ENCODE measurements at places on chromosomes 6 and 20.

DNA sequence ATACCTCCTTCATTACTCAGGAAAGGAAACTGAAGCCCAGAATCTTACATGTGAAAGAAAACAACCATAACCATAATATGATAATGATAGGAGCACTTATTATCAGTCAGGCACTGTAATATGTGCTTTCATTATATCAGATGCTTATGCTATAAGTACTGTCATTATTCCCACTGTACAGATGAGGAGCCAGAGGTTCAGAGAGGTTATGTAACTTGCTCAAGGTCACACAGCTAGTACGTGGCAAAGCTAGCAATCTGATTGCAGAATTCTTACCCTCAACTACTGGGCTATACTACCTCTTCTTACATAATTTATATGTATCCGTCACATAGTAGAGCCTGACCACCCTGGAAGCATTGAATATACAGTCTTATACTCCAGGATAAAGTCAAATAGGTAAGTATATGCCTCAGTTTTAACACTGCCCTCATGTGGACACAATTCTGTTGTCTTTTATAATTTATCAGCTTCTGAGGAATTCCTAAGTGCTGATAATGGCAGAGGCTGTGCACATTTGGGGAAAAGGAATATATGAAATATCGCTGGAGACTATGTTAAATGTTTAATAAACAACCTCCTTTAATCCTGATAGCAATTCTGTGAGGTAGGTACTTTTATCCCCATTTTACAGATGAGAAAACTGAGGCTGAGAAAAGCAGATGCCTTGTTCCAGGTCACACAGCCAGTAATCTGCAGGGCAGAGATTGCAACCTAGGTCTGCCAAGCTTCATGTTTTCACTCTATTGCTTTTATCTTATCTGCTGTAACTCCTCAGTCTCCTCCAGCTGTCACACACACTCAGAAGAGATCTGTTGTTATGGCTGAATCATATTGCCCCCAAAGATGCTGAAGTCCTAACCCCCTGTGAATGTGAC, 13.4 kb downstream of the BCAS1 start:
- DNase-seq: no peak

GRCh38 chr6:123904228-123904627, 100.6 kb downstream of the NKAIN2 start:
- no peak for DNase-seq

- no peak for DNase-seq
Measured at GRCh38 chr20:20791664-20792568, 79.5 kb upstream of the RALGAPA2 start.

GRCh38 chr6:130933712-130934200, 106.5 kb downstream of the SMLR1 start:
- no peak for DNase-seq

DNA sequence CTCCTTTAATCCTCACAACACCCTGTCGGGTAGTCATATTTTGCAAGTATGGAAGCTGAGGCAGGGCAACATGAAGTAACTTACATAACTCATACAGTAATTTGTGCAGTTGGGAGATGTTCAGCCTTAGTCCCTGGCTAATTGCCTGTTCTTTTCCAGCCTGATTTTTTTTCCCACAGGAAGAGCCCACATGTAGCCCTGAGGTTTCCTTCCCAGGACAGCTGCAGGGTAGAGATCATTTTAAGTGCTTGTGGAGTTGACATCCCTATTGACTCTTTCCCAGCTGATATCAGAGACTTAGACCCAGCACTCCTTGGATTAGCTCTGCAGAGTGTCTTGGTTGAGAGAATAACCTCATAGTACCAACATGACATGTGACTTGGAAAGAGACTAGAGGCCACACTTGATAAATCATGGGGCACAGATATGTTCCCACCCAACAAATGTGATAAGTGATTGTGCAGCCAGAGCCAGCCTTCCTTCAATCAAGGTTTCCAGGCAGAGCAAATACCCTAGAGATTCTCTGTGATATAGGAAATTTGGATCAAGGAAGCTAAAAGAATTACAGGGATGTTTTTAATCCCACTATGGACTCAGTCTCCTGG, 5.0 kb upstream of the BTN2A1 start:
- no peak for DNase-seq

- DNase-seq: no peak
Measured at GRCh38 chr20:56610098-56610497, 19.0 kb upstream of the TFAP2C start.

GRCh38 chr20:34522969-34523871, 7.0 kb downstream of the DYNLRB1 start:
- DNase-seq: peak; percentile 11

GRCh38 chr20:33697129-33697528, 10.9 kb upstream of the E2F1 start:
- DNase-seq: no peak

DNA sequence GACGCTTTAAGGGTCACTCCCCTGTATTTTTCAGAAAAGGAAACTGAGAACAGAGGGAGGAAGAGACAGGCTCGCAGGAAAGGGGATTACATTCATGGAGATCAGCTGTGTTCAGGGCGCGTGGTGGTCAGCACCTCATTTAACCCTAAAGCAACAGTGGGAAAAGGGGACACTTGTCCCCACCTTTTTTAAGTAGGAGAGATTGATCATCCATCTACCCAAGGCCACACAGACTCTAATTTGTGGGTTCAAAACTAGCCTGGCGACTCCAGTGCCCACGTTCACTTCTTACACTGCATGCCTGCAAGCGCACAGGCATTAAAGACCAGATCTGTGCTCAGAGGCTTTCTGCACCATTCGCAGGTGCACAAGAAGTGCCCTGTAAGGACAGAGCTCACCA, 167.9 kb upstream of the SNX9 start:
- DNase-seq: no peak

DNA sequence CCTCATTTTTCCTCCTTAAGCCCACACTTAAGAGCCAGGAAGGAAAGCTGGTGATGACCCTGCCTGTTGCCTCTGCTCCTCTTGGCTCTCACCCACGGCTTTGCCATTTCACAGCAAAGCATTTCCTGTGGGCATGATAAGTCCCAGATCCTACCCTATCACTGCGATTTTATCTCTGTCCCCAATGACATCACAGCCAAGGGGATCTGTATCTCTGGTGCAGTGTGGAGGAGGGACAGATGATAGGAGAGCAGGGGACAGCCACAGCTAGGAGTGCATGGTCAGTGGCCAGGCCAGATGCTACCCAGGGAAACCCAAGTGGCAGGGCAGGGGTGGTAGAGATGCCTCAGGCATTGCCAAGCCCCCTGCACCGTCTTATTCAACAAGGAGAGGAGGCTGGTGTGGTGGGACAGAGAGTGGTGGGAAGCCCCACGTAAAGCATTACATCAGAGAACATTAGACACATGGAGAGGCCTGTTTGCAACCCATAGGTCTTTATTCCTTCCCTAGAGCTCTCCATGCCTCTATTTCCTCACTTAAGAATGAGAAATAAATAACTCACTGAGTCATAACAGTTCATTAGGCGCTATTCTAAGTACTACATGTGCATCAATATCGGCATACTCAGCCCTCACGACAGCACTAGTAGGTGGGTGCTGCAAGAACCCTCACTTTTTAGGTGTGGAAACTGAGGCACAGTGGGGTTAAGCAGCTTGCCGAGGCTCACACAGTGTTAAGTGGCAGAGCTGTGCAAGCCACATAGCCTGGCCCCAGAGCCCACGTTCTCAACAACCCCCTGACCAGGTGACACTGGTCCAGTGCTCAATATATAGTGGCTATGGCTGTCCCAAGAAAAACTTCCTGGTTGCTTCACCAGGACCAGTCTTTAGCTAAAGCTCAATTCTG, 4.6 kb downstream of the TFEB start:
- no peak for DNase-seq

- no peak for DNase-seq
Measured at GRCh38 chr6:108031968-108032367, 42.6 kb downstream of the OSTM1 start.

DNA sequence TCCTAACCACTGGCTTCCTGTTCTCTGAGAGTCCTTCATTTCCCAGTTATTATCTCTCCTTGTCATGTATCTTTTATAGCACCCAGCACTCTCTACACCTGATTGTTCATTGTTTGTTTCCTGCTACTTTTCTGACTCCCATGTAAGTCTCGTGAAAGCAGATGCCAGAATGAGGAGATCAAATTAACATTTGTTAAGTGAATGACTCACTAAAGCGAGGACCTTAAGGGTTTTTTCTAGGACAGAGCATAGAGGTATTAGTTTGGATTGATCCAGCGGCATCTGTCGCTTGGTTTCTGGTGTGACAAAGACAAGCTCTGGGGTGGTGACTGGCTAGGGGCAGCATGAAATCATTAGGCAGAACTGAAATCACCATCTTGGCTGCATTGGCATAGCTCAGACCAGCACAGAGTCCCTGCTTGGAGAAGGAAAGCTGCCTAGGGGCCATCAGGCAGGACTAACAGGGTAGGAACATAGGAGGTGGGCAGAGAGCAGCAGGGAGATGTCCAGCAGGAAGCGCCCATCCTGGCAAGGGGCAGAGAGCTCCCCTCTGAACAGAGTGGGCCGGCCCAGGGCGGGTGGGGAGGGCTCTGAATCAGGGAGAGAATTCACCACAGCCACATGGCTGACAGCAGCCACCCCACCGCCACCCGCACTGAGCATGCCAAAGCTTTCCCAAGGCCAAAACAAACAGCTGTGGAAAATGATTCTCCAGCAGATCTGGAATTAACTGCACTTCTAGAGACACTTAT, 97.1 kb upstream of the CEP85L start:
- peak; percentile 84 for DNase-seq

DNA sequence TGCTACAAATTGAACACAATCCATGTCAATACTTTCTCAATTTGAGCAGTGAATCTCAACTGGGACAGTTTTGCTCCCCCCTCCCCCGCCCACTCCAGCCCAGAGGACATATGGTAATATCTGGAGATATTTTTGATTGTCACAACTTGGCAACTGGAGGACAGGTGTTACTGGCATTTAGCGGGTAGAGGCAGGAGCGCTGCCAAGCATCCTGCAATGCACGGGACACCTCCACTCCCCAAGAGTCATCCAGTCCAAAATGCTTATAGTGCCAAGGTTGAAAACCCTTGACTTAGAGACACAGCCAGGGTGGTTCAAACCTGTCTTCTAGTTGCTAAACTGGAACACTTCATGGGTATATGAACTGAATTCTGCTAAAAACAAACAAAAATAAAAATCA, 26.9 kb upstream of the LRRC1 start:
- DNase-seq: no peak

GRCh38 chr6:150987855-150988464, 122.5 kb downstream of the MTHFD1L start:
- no peak for DNase-seq

DNA sequence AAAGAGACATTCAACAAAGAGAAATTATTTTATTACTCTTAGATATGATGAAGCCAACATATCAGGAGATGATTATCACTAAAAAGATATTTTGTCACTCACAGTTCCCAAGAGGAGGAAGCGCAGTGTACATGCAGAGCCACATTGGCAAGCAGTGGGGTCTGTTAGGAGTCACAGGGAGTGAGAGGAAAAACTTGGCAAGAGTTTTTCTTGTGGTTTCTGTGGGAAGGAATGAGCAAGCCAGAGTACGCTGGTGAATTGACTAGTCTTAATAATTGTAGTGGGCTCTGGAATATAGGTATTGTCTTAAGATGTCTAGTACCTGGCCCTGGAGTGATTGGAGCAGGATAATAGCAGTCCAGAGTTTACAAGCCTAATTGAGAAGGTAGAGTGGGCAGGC, 1095.2 kb downstream of the GRIK2 start:
- no peak for DNase-seq

Measured in DMS 273 treated with DMSO at 0.1 percent for 48 hours (cell line).